ENCODE measurements at places on chromosomes 11 and 22. TPM values are rescaled to one million over a fixed set of nuclear protein-coding genes. Genes with fewer than 3 reads are reported as not detected.

GRCh38 chr11:15579287-15580001 is 464.7 kb downstream of the INSC start:
- DNase-seq = no peak

- no peak for DNase-seq
These were observed 176.2 kb downstream of the SBF2 start for GRCh38 chr11:10117709-10118351.

GRCh38 chr22:32079130-32080089 is 36.3 kb downstream of the SLC5A1 start:
- DNase-seq = peak; percentile 36

The OR10W1 gene
- polyA plus RNA-seq = not detected

DNA sequence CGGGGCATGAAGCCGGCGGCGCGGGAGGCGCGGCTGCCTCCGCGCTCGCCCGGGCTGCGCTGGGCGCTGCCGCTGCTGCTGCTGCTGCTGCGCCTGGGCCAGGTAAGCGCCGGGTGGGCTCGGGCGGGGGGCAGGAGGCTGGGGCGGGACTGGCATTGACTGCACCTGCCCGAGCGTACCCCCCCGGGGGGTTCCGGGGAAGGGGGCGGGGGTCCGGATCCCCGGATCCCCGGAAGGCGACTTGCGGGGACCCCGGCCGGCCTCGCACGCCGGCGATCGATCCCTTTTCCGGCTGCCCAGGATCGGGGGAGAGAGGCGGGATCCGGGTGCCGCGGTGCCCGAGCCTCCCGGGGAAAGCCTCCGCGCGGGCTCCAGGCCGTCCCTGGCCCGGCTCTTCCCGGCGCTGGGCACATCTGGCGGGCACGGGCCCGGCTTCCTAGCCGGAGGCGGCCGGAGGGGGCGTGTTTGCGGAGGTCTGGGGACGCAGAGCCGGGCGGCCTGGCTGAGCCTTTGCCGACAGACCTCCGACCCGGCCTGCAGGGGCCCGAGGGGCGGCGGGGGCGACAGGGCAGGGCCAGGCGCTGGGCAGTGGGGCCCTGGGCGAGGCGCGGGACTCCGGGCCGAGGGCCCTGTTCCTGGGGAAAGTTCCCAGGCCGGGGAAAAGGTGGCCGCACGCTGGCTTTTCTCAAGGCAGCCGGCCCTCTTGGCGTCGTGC is 705 bp downstream of the PTPRJ start:
- DNase-seq = no peak

The CARD16 gene
- 105 TPM for polyA plus RNA-seq

The NDUFS8 gene
- 65.3 TPM for polyA plus RNA-seq

- DNase-seq = peak; percentile 48
These were observed 60.9 kb downstream of the LRP5 start for GRCh38 chr11:68373189-68373814.

DNA sequence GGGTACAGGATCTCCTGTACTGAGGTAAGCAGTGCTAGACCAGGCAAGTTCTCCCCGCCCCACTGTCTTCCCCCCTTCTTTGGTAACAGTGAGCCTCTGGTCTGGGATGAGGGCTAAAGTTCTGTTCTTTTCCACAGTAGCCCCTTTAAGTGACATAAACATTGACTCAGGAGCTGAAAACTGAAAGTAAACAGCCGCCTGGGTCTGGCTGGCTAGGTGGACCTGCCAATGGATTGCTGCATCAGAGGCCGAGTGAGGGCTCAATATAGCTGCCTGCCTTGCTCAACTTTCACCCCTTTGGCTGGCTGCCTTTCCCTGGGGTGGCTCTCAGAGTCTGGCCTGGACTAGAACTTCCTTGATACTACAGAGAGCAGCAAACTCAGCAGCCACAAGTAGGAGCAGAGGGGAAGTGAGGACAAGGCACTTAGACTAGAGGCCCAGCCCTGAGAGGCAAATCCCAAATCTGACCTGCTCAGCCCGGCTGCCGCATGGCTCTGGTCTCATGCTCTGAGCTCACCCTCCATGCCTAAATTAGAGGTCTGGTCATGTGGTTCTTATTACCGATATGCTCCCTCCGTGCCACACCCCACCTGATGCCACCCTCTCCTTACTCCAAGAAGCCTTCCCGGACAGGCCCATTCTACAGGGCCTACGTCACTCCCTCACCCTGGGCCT is 9.6 kb upstream of the UCP3 start:
- DNase-seq = peak; percentile 59

The GAL3ST1 gene
- 0.06 TPM for polyA plus RNA-seq

The ST14 gene
- polyA plus RNA-seq = not detected

DNA sequence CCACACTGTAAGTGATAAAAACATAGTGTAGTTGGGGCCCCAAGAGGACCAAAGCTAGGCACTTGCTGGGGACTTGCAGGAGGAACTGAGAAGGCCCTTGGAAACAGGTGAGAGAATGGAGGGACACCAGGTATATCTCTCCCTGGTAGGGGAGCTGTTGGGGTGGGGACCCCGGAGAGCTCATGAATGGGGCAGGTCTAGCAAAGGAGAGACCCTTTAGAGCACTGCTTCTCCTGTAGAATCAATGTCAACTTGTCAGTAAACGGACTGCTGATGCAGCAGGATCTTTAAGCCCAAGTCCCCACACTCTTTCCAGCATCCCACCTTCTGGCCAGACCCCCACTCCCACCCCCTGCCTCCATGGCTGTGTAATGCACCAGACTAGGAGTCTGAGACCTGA is 109.6 kb upstream of the THY1 start:
- DNase-seq = no peak

The UCP2 gene
- 4.7 TPM for polyA plus RNA-seq

DNA sequence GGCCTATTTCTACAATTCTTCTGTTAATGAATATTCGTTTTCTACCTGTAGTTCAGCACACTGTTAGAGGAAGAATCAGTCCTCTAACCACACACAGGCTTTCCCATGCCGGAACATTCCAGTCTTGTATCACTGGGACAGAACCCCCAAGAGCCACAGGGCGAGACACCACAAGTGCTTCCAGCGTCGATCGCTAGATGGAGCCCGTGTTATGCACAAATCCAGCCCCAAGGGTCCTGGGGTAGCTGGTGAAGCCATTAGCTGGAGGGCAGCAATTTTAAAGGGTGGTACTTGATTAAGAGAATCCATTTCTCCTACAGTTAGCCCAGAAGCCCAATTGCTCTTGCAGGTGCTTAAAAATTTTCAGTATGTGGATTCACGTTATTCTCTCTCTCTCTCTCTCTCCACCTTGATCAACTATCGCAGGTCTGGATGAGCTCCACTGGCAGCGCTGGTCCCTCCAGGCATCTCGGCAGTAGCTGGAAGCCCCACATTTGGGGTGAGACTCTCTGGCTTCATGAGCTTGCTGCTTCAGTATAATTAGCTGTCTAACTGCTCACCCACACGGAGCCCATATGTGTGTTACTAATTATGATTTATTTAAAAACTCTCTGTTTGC is 148.2 kb upstream of the SNX19 start:
- DNase-seq = peak; percentile 55

DNA sequence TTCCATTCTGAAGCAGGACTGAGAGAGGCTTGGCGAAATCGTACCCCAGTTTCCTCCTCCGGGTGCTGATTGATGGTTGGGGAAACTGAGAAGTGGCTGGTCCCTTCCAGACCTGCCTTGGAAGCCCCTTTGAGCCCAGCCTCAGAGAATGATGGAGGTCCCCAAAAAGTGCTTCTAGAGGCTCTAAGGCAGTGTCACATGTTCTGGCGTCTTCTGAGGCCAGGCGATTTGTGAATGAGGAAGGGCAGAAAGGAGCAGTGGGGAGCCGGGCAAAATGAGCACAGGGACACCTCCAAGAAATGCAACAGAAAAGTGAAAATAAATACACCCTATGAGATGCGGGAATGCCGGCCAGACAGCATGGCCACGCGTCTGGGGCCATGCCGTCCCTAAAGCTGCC is 1.0 kb upstream of the LIF start:
- DNase-seq = no peak

DNA sequence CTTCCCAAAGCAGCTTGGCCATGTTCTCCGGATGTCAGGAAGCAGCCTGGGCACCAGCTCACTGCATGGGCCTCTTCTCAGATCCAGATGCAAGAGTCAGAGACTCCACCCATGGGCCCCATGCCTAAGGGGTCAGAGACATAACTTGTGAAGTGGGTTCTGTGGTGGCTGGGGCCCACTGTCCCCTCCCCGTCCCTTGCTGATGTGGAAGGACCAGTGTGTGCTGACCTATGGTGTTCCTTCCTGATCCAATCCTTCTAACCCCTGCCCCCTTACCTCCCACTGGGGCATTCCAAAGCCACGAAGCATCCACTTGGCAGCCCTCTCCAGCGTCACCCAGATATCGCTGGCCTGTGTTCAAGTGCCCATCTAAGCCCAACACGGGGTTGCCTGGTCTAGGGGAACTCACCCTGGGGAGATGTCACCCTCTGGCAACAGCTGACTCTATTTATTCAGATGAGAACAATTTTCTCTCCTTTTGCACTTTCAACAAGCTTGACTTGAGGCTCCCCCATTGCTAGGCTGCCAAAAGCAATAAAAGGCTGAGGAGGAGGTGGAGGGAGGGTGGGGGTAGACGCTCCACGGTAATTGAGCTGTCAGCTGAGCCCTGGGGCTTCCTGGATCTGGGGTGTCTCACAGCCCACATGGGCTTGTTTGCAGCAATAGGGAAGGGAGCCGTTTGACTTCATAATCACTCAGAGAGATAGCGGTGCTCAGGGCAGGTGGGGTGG is 158.5 kb downstream of the ADAMTS15 start:
- no peak for DNase-seq

- no peak for DNase-seq
These were observed 1.6 kb downstream of the PHF21B start for GRCh38 chr22:45008186-45008681.

DNA sequence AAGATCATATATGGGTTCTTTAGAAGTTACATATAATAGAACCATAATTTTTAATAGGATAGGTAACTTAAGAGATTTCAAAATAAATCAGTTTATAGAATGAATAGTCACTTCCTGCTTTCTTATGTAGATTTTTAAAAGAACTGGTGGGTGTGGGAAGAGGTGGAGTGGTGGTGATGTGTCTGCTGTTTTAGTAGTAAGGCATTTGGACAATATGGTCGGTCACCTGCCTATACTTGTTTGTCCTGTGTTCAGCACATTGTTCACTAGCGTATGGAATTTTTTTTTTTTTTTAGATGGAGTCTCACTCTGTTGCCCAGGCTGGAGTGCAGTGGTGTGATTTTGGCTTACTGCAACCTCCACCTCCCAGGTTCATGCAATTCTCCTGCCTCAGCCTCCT is 39.3 kb downstream of the CCDC81 start:
- DNase-seq = no peak

GRCh38 chr11:62153087-62153395 is 29.2 kb downstream of the INCENP start:
- no peak for DNase-seq

GRCh38 chr11:6855971-6856541 is 6.8 kb upstream of the OR10A2 start:
- DNase-seq = no peak

- peak; percentile 59 for DNase-seq
These were observed at the start of gene TTC9C for GRCh38 chr11:62728171-62728988. TTC9C (plus strand) TSS chr11:62728486; CDS start chr11:62728849, 363 bp downstream.

- no peak for DNase-seq
These were observed 132.9 kb upstream of the ZBED5 start for GRCh38 chr11:10990637-10991193.

DNA sequence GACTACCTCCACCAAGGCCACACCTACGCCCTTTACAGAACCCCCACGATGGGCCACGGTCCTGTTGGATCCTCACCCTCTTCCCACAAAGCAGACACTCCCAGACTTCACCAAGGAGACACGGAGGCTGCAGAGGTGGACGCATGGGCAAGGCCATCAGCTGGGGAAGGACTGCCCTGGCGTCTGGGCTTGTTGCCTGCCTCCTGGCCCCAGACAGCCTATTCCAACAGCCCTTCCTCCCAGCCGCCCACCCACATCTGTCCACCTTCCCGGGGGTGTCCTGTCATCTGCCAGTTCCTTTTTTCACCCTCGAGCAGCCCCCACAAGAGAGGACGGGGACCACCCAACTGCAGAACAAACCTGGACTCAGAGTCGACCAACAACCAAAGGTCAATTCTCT is 28.9 kb upstream of the TH start:
- no peak for DNase-seq

DNA sequence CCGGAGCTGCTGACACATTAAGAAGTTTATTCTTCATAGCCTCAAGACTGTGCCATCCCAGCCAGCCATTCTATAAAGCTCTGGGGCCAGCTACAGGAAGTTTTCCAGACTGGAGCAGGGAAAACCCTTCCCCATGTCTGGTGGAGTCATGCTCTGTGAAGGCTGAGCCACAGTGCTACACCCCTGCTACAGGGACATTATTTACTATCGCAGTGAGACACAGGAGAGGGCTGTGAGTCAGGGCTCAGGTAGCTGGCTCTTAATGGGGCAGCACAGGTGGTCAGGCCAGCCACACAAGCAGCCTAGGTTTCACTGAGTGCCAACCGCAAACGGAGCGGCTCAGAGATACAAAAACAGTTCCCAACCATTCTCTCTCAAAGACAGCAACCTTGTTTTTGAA is 12.1 kb downstream of the HPS4 start:
- DNase-seq = peak; percentile 27

- DNase-seq = no peak
These were observed 36.6 kb downstream of the MB start for GRCh38 chr22:35580351-35581022.

GRCh38 chr11:27214713-27215112 is 148.3 kb downstream of the CCDC34 start:
- no peak for DNase-seq

- no peak for DNase-seq
These were observed 34.4 kb downstream of the SCUBE2 start for GRCh38 chr11:9057007-9057406.

The RAG1 gene
- polyA plus RNA-seq = 0.33 TPM

- no peak for DNase-seq
These were observed 238.3 kb upstream of the TBCEL start for GRCh38 chr11:120785576-120785975.

GRCh38 chr11:1459764-1460395 is 26.7 kb downstream of the MOB2 start:
- DNase-seq = no peak

GRCh38 chr11:1759151-1759850 is 4.4 kb downstream of the CTSD start:
- no peak for DNase-seq

The GUCY1A2 gene
- 0.04 TPM for polyA plus RNA-seq

The LIPT2 gene
- polyA plus RNA-seq = 2.1 TPM

GRCh38 chr22:49869845-49870712 is 16.4 kb downstream of the ZBED4 start:
- no peak for DNase-seq

GRCh38 chr22:44340271-44341239 is 27.8 kb upstream of the SHISAL1 start:
- DNase-seq = no peak

DNA sequence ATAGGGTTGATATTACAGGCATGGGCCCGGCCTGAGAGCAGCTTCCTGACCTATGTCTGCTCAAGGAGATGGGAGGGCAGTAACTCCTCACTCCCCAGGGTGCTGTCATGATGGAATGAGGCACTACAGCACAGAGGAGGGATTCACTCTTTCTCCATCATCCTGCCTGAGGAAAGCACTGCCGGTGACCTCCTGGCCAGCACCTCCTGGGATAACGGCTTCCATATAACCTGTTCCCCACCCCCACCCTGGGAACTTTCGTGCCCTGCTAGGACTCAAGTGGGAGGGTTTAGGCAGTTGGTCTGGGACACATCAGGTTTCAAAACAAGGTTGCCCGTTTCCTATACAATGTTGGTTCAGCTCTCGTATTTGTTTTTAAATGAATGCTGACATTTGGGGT is 42.7 kb upstream of the MN1 start:
- DNase-seq = no peak

The ST3GAL4 gene
- polyA plus RNA-seq = 13.1 TPM

- no peak for DNase-seq
These were observed 227.2 kb upstream of the BLID start for GRCh38 chr11:122343210-122343609.

- DNase-seq = no peak
These were observed 63.1 kb downstream of the CWC15 start for GRCh38 chr11:94910270-94910669.

Measured in AG04450 (cell line).